ENCODE measurements at places on chromosomes 13 and 19.

DNA sequence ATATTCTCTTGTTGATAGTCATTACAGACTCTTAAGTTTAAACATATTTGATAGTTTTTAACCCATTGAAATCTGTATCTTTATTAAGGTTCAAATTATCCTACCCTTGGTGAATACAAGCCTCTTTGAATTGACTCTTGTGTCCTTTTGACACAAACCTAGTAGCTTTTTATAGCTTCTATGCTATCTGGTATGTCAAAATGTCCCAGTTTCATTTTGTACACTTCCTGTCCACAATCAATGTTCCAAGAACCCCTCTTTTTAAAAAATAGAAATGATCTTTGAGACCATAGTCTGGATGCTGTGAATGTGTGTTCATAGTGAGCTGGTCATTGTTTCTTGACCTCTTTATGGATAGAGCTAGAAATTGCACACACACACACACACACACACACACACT is 39.2 kb upstream of the FGF14 start:
- DNase-seq, result no peak

- DNase-seq, result peak; percentile 86
Measured at GRCh38 chr19:4877753-4878490, 10.5 kb upstream of the PLIN3 start.

- DNase-seq, result no peak
Measured at GRCh38 chr19:43439032-43439708, 24.5 kb downstream of the TEX101 start.

GRCh38 chr19:32201211-32201610 is 144.2 kb upstream of the ZNF507 start:
- DNase-seq, result no peak

DNA sequence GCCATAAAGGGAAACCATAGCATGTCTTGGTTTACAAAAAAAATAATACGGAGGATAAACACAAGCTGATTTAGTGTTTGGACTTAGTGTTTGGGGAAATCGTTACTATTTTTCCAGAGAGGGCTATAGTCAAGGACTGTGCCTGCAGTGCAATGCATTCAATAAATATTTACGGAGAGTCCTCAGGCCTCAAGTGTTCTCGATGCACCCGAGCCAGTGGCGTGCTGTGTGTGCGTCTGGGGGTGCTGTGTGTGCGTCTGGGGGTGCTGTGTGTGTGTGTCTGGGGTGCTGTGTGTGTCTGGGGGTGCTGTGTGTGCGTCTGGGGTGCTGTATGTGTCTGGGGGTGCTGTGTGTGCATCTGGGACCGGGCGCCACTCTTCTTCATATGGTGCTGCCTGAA is 71.7 kb upstream of the GTF3A start:
- no peak for DNase-seq

- no peak for DNase-seq
Measured at GRCh38 chr13:48853728-48854102, 122.0 kb upstream of the FNDC3A start.

GRCh38 chr19:2181633-2181997 is 17.9 kb downstream of the DOT1L start:
- no peak for DNase-seq

GRCh38 chr13:89239361-89240127 is 1568.4 kb downstream of the SLITRK5 start:
- DNase-seq, result no peak

DNA sequence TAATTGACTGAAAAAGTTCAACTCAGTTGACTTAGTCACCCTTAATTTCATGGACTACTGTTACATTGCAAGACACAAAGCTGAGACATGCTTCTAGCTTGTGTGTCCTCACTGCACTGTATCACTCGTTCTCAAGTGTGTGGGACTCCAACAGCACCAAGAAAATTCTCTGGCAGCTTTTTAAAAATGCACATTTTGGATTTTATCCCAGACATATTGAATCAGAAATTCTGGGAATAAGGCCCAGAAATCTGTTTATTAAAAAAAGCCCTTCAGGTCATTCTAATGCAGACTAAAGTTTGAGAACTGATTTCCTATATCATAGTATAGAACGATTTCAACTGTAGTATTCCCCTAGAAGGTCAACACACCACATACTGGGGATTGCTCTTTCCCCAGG is 1485.3 kb downstream of the PCDH9 start:
- no peak for DNase-seq

DNA sequence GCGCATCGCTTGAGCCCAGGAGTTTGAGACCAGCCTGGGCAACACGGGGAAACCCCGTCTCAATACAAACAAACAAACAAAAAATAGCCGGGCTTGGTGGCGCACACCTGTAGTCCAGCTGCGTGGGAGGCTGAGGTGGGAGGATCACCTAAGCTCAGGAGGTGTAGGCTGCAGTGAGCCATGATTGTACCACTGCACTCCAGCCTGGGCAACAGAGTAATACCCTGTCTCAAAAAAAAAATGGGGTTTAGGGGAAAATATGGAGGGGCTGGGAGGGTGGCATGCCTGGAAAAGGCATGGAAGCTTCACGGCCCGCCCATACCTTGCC is 1.9 kb upstream of the ISYNA1 start:
- no peak for DNase-seq

- peak; percentile 46 for DNase-seq
Measured at GRCh38 chr19:56637976-56638555, 4.9 kb upstream of the SMIM17 start.

All from hippocampal formation (tissue), 2 donors.